Placental pericyte (primary cell): ENCODE measurements at places on chromosomes 3 and 15. TPM values are rescaled to one million over a fixed set of nuclear protein-coding genes. Genes with fewer than 3 reads are reported as not detected.

Gene ASB7
- total RNA-seq = 16.9 and 21.7 TPM in 2 replicates

Gene EIF4A2
- 368 and 414 TPM in 2 replicates for total RNA-seq

Gene TUSC7
- not detected in 2 replicates for total RNA-seq

Gene CPB1
- not detected in 2 replicates for total RNA-seq

Gene CPA3
- total RNA-seq = not detected in 2 replicates

Gene STRA6
- 33.3 and 99.9 TPM in 2 replicates for total RNA-seq

Gene ACTRT3
- total RNA-seq = 2.8 and 6.0 TPM in 2 replicates

Gene IQCF5
- not detected in 2 replicates for total RNA-seq

Gene CLDN18
- not detected in 2 replicates for total RNA-seq

Gene UBE2E2
- 16.8 and 23.9 TPM in 2 replicates for total RNA-seq

Gene EPHA3
- 0.14 and 0.22 TPM in 2 replicates for total RNA-seq
